ENCODE measurements at places on chromosomes 2 and 18.

GRCh38 chr2:225090746-225091145 is 48.5 kb upstream of the DOCK10 start:
- DNase-seq: no peak

DNA sequence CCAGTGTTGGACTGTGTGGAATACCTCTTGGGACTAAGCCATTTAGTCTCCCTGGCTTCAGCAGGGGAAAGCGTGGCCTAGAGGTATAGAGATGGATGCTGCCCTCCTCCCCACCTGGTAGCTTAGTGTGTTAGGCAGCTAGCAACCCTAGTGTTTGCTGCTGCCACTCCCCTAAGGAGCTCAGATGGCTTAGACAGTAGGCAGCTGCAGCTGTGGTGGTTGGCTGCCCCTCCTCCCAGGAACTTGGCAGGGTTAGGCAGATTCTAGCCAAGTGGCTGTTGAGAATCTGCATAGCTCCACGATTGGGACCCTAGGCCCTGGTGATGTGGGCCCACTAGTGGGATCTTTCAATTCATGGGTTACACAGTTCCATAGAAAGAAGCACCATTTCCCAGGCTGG is 550.4 kb upstream of the CHAC2 start:
- DNase-seq: no peak

- no peak for DNase-seq
These were observed 158.7 kb downstream of the MGAT5 start for GRCh38 chr2:134412639-134412999.

GRCh38 chr2:26058390-26058789 is 24.5 kb downstream of the RAB10 start:
- DNase-seq: no peak

- DNase-seq: no peak
These were observed 143.9 kb downstream of the LTBP1 start for GRCh38 chr2:33090553-33091134.

DNA sequence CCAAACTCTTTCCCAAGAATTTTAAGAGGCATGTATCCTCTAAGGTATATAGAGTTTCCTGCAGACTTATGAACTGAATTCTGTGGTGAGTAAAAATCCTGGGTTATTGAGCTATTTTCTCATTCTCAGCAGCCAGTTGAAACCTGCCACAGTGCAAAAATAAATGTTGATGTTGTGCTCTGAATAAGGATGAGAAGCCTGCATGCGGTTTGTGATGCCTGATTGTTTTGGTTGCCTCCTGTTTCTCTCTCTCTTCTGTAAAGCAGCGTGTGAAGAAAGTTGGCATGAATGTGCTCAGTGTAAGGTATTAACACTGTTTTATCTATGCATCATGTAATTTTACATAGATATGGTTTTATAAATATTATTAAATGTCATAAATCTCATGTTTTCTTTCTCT is 452.6 kb downstream of the CDH2 start:
- no peak for DNase-seq

- no peak for DNase-seq
These were observed 19.5 kb upstream of the RPRM start for GRCh38 chr2:153497938-153498629.

DNA sequence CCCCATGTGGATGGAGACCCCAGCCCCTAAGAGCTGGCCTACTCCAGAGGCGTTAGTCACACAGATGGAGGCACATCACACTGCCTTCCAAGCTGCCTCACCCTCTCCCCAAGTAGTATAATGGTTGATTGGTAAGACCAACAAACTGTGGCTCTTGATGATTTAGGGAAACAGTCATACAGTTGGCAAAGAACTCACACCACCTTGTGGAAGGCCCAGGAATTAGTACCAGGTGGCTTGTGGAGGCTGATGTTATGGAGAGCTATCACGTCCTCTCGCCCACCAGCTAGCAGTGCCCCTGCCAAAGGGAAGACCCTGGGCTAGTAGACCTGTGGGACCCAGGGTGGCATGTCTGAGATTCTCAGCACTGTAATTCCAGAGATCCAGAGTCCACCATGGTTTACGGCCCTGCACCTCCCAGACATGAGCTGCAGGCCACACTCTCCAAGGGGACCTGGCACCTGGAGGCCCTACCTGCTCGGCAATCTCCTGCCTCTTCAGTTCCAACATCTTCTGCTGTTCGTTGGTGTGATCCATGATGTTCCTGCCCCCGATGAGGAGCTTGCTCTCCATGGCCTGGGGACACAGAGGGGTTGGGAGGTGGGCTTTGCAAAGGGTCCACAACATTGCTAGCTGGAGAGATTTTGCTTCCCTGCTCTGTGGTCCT is 26.3 kb downstream of the KIF3C start:
- DNase-seq: no peak

DNA sequence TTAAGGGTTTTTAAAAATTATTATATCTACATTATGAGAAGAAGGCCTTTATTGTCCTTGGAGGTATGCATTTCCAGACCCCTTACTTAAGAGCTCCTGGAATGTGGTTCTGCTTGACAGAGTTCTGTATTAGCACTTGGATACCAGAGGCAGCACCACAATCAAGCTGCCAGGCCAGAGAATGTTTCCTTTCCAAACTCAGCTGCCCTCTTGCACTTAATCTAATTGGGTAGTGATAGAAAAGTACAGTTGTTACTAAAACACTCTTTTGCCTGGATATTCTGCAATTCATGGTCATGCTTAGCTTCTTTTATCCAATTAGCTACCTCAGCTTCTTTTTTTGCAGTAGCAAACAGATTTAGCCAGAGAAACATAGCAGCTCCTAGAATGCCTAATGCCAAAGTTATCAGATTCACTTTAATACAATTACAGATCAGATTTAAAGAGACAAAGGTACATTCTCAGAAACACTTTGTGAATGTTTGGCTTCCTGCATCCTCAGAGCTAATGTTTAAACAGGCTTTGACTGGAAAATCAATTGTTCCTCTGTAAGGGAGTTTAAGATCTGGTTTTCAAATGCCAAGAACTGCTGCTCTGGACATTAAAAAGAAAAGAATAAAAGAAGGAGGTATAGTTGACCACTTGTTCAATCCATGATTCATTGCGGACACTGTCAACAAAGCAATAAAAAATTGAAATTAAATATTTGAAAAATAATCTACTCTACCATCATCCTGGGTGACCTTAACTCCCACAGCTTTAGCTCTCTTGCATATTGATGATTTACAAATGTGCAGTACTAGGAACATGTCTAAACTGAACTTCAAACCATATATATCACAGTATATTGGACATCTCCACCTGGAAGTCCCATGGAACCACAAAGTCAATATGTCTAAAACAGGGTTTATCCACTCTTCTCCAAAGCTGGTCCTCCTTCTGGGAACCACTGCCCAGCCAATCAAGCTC is 12.8 kb downstream of the NOSTRIN start:
- DNase-seq: peak; percentile 51

DNA sequence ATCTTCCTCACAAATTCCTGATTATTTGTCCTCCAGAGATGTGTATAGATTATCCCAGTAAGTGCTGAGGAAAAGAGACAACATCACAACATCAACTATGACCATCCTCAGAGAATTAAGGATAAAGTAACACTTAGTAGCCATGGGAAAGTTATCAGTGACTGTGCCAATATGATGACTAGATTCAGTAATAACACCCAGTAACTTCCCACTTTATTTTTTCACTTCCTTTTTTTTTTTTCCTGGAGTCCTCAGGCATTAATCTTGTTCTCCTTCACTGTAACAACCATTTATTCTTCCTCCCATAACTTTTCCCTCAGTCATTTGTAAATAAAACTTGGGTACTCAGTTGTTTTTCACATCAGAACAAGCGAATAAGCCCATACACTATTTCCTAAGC is 16.7 kb upstream of the PID1 start:
- no peak for DNase-seq

GRCh38 chr2:103738108-103738507 is 976.3 kb downstream of the TMEM182 start:
- no peak for DNase-seq

- no peak for DNase-seq
These were observed 3.4 kb downstream of the ABCG8 start for GRCh38 chr2:43841949-43842865.

DNA sequence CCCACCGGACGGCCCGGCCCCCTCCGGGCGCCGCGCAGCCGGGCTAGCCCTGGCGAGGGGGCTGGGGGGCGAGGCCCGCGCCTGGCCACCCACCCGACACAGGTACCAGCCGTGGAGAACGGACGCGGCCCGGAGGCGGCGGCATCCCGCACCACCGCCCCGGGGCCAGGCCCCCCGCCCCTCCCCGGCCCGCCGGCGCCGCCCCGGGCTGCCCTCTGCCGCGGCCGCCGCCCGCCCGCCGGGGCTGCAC is 405 bp downstream of the SOS1 start:
- no peak for DNase-seq

GRCh38 chr2:158665536-158666302 is 129.4 kb upstream of the DAPL1 start:
- no peak for DNase-seq

DNA sequence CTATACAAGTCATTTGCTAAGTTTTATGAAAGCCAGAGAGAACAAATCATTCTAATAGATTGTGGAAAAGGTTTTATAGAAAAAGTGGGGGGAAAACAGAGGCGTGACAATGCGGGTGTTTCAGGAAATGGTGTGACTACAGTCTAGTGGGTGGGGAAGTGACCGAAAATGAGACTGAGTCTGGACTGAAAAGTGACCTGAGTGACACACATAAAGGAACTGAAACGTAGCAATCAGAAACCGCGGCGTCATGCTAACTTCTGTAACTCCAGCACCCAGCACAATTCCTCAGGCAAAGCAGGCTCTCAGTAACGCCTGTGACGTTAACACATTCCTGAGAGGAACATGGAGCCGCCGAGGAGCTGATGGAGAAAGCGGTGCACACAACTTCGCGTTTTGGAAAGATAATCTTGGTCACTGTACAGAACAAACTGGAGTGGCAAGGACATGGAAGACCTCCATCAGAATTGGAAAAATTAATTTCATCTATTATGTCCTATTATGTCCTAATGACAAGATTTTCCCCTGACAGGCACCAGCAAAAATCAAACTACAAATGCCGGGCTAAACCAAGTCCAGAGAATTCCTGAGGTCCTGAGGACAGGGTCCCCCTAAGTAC is 1.4 kb upstream of the CD226 start:
- no peak for DNase-seq

- no peak for DNase-seq
These were observed 29.9 kb downstream of the PTPN18 start for GRCh38 chr2:130385709-130386108.

- no peak for DNase-seq
These were observed 135.8 kb downstream of the CELF4 start for GRCh38 chr18:37429791-37430190.

GRCh38 chr2:179861416-179862067 is at the start of gene ZNF385B:
Gene ZNF385B (minus strand): TSS chr2:179861612.
- DNase-seq: no peak

- DNase-seq: no peak
These were observed 65.0 kb upstream of the LYPD1 start for GRCh38 chr2:132734961-132735360.

- no peak for DNase-seq
These were observed 13.9 kb upstream of the SMCHD1 start for GRCh38 chr18:2641638-2642037.

- DNase-seq: no peak
These were observed 660.5 kb downstream of the LRRTM4 start for GRCh38 chr2:76861708-76862107.

GRCh38 chr2:171788316-171788993 is 101.2 kb downstream of the DYNC1I2 start:
- DNase-seq: no peak

GRCh38 chr2:177897278-177897677 is 175.3 kb downstream of the PDE11A start:
- DNase-seq: no peak

GRCh38 chr2:195562570-195563566 is 94.2 kb upstream of the SLC39A10 start:
- no peak for DNase-seq

- peak; percentile 38 for DNase-seq
These were observed 91.6 kb downstream of the TMX3 start for GRCh38 chr18:68623342-68623741.

- no peak for DNase-seq
These were observed 105.0 kb upstream of the SH3BP4 start for GRCh38 chr2:234846599-234847363.

DNA sequence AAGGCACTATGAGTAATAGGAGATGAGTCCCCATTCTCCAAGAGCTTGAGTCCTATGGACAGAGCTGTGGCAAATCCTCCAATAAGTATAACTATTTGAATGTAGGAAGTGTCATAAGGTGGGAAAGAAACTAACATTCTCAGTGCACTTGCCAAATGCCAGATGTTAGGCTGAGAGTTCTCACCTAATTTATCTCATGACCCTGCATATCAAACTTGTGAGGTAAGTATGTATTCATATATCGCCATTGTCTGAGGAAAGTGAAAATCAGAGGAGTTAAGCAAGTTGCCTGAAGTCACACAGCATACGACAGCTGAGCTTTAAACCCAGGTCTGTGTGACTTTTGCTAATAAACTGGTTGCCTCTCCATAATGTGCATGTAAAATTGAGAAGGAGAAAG is 169.5 kb downstream of the TTC32 start:
- no peak for DNase-seq
